ENCODE measurements at places on chromosomes 2 and 18. TPM values are rescaled to one million over a fixed set of nuclear protein-coding genes. Genes with fewer than 3 reads are reported as not detected.

Gene LRPPRC
- total RNA-seq: 77.6 TPM

Gene ARHGAP28
- not detected for total RNA-seq

Gene TMEM17
- not detected for total RNA-seq

Gene DCDC2C
- not detected for total RNA-seq

- DNase-seq: no peak
- H3K36me3 ChIP-seq: no peaks in the 10 kb centered on the region
- no peak overlapping the region for H3K27ac ChIP-seq
- H3K27me3 ChIP-seq: no peaks in the 10 kb centered on the region
These were observed 530.7 kb downstream of the CBLN2 start for GRCh38 chr18:72013427-72013850.

DNA sequence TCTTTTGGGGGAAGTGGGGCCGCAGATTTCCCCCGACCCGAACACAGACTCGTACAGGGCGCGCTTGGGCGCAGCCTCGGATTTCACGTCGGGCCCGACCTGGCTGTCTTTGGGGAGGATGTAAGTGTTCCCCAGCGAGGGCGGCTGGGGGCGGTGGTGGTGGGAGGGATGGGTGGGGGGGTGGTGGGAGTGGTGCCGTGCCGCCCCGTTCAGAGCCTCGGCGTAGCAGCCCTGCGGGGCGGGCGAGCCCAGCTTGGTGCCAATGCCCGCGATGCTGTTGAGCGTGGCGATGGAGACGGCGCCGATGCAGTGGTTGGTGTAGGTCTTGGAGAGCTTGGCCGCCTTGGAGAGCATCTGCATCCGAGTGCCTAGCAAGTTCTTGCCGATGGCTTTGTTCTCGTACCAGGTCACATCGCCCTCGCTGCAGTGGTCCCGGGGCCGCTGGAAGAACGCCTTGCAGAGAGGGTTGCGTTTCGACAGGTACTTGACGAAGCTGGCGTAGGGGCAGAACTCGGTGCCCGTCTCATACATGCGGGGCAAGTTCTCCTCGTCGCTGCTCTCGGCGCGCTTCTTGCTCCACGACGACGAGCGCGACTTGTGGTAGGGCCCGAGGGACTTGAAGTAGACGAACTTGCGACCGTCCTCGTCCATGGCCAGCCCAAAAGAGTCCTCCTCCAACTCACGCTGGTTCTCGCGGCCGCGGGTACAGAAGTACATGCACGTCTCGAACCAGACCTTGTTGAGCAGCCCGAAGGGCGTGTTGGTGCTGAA lies 1.3 kb downstream of the KCTD1 start:
- DNase-seq: no peak
- peaks cover 4% of the 10 kb centered on the region for H3K36me3 ChIP-seq
- peak overlapping the region; percentile 71 for H3K4me3 ChIP-seq
- peaks cover 29% of the 10 kb centered on the region for H3K27me3 ChIP-seq
- H3K4me1 ChIP-seq: peaks cover 33% of the 10 kb centered on the region
- H3K27ac ChIP-seq: no peak overlapping the region

DNA sequence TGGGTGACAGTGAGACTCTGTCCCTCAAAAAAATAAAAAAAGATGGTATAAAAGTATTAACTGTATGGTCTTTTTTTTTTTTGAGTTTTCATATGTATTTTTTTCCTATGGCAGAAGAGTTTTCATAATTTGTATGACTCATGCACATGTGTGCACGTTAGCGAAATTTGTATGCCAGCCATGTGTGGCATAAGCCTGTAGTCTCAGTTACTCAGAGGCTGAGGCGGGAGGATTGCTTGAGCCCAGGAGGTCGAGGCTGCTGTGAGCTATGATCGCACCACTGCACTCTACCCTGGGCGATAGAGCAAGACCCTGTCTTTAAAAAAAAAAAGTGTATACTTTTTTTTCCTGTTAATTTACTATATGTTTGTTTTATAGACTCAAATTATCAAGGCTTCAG lies 160.8 kb downstream of the TGIF1 start:
- H3K27ac ChIP-seq: no peak overlapping the region
- H3K27me3 ChIP-seq: no peaks in the 10 kb centered on the region
- H3K36me3 ChIP-seq: no peaks in the 10 kb centered on the region
- H3K4me1 ChIP-seq: peaks cover 34% of the 10 kb centered on the region
- no peak overlapping the region for H3K4me3 ChIP-seq

- no peak overlapping the region for H3K27ac ChIP-seq
- H3K36me3 ChIP-seq: no peaks in the 10 kb centered on the region
- H3K27me3 ChIP-seq: no peaks in the 10 kb centered on the region
- peak; percentile 16 for DNase-seq
- H3K4me1 ChIP-seq: peaks cover 26% of the 10 kb centered on the region
These were observed 6.6 kb downstream of the IL1RN start for GRCh38 chr2:113133704-113134598.

DNA sequence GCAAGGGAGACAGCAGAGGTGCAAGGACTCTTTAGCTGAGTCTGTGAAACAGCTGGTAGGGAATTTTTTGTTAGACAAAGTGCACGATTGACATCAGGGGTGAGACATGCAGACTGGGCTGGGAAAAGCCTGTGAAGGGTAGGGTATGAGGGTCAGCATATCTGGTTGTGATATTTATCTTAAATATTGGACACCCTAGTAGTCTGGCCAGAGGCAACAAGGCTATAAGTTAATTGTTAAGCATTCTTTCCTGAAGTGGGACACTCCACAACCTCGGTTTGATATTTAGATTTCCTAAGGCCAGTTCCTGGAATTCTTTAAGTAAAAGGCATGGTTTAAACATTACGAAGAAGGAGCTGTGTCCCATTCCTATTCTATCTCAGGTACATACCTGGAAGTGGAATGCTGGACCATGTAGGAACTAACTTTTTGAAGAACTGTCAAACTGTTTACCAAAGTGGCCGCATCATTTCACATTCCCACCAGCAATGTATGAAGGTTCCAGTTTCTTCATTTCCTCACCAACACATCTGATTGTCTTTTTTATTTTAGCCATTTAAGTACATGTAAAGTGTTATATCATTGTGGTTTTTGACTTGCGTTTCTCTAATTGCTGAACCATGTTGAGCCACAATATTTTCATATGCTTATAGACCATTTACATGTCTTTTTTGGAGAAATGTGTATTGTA lies 22.5 kb downstream of the EHBP1 start:
- DNase-seq: no peak
- H3K27me3 ChIP-seq: no peaks in the 10 kb centered on the region
- no peak overlapping the region for H3K27ac ChIP-seq
- peaks cover 2% of the 10 kb centered on the region for H3K36me3 ChIP-seq

DNA sequence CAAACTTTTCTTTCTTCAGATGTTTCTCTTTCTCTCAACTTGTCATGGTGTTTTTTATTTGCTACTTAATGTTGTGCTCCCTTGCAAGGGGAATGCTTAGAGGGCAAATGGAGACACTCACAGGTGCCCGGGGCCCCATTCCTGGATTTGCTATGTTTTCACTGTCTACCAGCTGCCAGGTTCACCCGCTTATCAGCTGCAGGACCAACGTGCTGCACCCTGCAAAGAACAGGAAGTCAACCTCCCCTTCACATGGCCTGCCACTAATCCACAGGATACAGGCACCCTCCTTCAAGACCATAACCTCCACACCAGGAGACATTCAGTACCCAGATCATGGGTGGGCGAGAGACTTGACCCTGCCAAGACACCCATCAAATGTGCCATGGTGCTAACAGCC lies 237.6 kb upstream of the STON1 start:
- DNase-seq: no peak
- peaks cover 13% of the 10 kb centered on the region for H3K4me1 ChIP-seq
- H3K4me3 ChIP-seq: no peak overlapping the region

GRCh38 chr2:173431191-173431590 lies 76.5 kb downstream of the CDCA7 start:
- no peak overlapping the region for H3K27ac ChIP-seq
- H3K4me3 ChIP-seq: no peak overlapping the region

DNA sequence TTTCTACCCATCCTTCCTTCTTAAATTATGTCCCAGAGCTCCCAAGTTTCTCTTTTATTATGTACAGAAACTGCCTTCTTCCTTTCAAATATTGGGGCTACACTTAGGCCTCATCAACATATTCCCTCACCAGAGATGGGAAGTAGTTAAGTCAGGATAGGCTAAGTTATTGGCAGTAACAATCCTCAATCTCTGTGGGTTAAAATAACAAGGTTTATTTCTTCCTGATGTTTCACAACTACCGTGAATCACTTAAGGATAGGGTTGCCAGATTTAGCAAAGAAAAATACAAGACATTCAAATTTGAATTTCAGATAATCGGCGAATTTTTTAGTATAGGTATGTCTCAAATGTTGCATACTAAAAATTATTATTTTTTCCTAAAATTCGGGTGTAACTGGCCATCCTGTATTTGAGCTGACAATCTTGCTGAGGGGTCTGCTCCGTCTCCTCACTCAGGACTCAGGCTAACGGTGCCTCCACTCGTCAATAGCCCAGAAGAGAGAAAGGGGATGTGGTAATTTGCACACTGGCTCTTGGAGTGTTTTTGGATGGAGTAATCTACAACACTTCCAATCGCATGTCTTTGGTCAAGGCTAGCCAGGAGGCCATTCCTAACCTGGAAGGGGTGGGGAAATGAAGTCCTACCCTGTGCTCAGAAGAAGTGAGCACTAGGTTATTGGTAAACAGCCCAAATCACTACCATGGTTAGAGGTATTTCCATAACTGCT lies 91.7 kb downstream of the ACTR3 start:
- peaks cover 5% of the 10 kb centered on the region for H3K36me3 ChIP-seq
- H3K4me3 ChIP-seq: no peak overlapping the region
- H3K27me3 ChIP-seq: no peaks in the 10 kb centered on the region
- H3K4me1 ChIP-seq: peaks cover 2% of the 10 kb centered on the region

- H3K27me3 ChIP-seq: no peaks in the 10 kb centered on the region
- no peak overlapping the region for H3K4me3 ChIP-seq
- no peak for DNase-seq
- no peaks in the 10 kb centered on the region for H3K36me3 ChIP-seq
- no peaks in the 10 kb centered on the region for H3K4me1 ChIP-seq
These were observed 259.1 kb downstream of the TDRD15 start for GRCh38 chr2:21382701-21383520.
